ENCODE measurements at places on chromosomes 7 and 10. TPM values are rescaled to one million over a fixed set of nuclear protein-coding genes. Genes with fewer than 3 reads are reported as not detected.
A peak's percentile ranks its signal among the peaks of the same experiment; 100 is the strongest.

Gene CNPY1
- total RNA-seq, result not detected

Gene TFEC
- 9.1 TPM for total RNA-seq

DNA sequence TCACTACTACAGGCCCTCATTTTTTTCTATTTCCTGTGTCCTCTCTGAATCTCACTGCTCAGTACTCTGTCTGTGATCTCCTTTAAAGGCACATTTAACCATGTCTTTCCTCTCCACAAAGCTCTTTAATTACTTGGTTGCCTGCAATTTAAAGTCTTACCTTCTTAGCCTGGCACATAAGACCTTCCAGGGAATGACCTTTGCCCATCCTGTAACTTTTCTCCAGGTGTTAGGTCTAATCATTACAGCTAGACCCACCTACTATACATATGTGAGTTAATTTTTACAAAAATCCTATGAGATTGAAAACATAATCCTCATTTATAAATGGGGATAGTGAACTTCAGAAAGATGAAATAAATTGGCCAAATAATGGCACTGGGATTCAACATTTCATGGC lies 244.1 kb upstream of the RHOBTB1 start:
- no peak for DNase-seq

- peak; percentile 34 for DNase-seq
These were observed 72.7 kb downstream of the CFAP46 start for GRCh38 chr10:132869621-132870020.

DNA sequence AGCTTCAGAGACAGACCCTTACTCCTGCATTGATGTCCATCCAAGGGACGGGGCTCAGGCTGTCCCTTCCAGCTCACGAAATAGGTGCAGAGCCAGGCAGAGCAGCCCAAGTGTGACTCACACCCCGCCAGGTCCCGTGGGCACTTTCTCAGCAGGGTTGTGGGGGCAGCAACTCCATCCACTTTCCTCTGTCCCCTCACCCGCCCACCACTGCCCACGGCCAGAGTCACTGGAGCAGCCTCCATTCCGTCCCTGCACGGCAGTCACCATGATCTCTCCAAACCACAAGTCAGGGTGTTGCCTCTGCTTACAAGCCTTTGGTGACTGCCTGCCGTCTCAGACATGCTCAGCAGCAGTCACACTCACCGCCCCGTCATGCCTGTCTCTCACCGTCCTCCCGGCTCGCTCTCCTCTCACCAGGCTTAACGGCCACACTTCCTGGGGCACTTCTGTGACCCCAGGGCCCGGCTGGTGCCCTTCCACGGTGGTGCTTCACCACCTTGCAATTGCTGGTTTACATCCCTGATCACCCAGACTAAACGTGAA lies 39.3 kb downstream of the CALML3 start:
- peak; percentile 64 for DNase-seq
